Gastroesophageal sphincter (tissue), 4 donors: ENCODE measurements at places on chromosomes 13 and 19.

GRCh38 chr19:49309087-49309486 lies 15.9 kb downstream of the SLC6A16 start:
- ATAC-seq = no peak

DNA sequence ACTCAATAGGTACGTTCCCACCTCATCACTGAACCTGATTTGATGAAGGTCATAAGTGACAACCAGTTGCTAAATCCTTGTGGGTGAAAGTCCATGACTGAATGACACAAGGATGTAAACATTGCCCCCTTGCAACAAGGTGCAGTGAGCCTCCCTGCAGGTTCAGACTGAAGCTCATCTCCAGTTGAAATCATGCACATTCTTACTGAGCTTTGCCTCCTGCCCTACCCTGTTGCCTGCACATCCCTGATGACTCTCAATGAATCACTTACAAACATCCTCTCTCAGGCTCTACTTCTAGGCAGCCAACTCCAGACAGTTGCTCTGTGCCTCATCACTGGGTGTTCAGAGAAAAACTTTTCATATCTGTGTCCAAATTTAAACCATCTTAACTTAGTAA lies 42.5 kb upstream of the ARGLU1 start:
- ATAC-seq = no peak

DNA sequence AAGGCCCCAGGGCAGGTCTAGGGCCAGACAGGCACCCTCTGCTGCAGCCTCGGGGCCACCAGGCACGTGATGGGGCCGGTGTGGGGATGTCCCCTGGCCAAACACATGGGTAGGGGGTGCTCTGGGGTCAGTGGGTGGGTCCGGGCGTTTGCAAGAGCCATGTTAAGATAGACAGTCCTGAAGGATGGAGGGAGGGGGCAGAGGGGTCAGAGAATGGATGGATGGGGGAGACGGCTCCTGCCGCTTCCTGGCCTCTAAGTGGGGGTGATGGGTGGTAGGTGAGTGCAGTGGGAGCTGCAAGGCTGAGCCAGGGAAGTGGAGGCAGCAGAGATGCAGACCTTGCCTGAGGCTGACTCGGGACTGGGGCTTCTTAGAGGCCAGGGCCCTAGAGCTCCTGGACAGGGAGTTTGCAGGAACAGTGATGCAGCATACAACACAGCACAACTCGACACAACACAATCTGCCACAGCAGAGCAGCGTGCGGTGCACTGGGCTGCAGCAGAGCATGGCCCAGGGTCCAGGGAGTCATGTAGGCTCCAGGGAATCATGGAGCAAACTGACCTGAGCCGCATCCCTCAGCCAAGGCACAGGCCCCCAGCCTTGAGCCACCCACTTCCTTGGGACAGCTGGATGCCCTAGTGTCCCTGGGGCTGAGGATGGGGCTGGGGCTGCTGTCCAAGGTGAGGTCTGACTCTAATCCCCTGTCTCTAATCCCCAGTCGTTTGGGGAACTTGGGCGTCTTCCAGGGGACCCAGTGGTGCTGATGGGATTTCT lies 97.5 kb downstream of the SCGB2B2 start:
- ATAC-seq = no peak

DNA sequence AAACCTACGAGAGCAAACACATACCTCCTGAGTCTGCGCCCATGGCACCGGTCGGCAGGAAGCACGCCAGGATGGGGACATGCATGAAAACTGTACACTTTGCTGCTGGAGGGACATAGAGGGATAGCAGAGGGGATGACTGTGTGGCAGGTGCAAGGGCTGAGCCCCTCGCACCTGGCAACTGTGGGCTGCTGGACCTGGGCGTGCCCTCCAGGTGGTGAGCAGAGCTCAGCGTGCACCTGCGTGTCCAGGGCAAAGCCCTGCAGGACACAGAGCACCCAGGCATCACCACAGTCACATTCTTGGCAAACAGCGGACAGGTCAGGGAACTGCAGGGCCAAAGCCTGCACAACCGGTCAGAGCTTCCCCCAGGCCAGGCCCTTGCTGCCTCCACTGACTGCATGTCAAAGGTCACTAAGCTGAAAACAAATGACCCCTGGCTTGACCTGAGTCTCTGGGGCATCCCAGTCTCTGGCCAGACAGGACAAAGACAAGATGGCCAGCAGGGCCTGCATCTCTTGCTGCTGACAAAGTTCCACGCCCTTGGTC lies 9.0 kb upstream of the ISYNA1 start:
- ATAC-seq = no peak

DNA sequence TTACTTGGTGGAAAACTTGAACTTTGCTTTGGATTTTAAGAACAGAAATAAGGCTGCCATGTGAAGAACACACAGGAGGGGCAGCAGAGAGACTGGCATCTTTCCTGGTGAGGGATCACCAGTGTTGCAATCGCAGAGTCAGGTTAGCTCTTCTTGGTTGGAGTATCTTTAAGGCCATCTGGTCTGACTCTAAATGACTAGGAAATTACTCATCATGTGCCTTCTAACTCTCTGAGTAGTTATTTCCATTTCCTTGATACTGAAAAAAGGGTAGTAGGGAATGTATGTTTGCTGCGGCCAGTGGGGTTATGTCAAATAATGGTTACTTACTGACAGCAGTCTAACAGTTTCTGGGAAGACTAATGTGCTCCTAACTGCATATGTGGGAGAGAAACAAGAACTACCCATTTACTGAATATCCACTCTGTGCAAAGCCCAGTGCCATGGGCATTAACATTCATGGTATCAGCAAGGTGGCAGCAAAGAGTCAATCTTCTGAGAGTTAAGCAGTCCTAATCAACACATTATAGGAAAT lies 122.1 kb downstream of the COG6 start:
- ATAC-seq = no peak

GRCh38 chr13:20378721-20379120 lies 146.6 kb upstream of the GJB6 start:
- no peak for ATAC-seq

DNA sequence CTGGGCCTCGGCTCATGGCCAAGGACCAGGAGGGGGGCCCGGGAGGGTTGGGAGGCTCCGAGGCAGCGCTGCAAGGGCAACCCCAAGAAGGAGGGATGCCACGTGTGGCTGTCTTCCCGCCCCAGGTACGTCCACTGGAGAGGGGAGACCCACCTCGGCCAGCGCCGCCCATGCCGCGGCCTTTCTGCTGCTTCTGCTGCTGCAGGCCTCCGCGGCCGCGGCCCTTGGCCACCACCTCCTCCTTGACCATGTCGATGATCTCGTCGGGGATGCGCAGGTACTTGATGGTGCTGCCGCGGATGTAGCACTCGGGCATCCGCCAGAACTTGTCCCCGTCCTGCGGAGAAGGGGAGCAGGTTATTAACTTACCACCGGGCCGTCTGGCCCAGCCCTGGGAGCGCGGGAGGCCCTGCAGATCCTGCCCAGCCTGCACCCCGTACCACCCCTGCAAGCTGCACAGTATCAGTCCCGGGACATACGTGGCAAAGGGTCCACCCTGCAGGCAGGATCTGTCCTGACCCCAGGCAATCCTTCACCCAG lies 13.3 kb downstream of the LSM4 start:
- no peak for ATAC-seq

DNA sequence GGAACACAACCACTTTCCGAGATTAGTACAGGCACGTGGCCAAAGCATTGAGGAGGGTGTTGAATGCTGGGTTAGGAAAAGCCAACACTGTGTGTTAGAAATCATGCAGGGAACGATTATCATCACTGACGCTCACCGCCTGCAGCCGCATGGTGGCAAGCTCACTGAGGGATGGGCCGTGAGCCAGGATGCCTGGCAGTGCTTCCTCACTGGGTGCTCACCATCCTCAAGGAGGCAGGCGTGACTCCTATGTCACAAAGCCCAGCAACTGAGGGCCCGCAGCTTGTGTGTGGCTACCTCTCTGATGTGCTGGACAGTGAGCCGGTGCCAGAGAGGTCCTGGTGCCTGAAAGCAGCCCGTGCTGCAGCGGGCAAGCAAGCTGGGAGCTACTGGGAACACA lies 30.4 kb upstream of the TIMM44 start:
- ATAC-seq = no peak

DNA sequence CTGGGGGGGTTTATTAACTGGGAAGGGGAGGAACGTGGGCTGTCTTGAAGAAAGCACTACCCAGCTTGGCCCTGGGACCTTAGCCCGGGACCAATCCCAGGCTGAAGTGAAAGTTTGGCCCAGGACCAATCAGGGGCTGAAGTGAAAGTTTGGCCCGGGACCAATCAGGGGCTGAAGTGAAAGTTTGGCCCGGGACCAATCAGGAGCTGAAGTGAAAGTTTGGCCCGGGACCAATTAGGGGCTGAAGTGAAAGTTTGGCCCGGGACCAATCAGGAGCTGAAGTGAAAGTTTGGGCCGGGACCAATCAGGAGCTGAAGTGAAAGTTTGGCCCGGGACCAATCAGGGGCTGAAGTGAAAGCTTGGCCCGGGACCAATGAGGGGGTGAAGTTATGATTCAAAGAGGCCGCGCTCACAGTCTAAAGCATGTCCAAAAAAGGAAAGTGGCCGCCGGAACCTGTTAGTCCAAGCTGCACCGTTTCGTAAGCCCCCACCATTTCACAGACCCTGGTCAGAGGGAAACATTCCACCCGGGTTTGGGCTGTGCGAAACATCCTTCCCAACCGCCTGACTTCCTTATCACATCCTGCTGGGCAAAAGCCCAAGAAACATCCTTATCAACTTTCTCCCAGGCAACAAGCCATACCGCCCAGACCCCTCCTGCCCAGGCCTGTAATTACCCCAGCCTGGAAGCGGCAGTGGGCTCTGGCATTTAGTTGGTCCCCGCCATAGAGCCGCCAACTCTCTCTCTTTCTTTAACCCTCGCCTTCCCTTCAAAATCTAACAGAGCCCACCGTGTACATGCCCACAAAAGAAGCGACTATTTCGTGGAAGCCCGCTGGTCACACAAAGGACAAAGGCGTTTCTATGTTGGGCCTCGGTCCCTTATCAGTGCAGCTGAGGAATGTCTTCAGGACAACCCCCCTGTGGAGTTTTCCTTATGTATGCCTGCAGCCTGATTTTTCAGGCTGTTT lies 1.1 kb downstream of the ZNF850 start:
- ATAC-seq = no peak

DNA sequence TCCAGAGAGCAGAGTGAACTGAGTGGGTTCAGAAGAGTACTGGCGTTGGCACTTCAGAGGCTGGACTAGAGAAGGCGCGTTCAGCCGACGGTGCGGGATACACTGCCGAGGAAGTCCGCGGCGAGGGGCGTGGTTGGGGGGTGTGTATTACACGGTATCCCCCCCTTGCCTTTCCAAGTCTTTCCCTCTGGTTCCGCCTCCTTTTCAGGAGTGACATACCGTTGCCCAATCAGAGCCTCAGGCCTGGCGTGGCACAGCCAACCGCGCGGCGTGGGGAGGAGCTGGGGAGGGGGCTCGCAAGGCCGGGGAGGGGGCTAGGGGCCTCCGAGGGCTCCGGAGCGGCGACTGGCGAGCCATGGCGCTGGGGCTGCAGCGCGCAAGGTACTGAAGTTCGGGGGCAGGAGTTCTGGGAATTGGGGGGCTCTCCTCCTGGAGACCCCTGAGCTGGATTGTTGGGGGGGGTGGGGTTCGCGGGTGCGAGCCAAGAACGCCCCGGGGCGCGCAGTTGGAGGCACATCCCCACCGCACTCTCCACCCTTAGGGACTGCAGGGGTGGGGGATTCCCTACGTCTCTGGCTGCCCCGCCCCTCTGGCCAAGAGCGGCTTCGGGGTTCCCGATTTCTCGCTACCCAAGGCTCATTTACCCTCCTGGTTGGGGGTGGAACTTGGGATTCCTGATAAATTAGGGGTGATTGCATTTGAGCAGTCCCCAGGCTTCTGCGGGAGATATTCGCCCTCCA lies at the start of gene HIF3A:
Gene HIF3A (plus strand): TSS at position 321 of the 740 bp plus-strand sequence. CDS start 35 bp downstream, at position 356.
- ATAC-seq = peak; percentile 23

DNA sequence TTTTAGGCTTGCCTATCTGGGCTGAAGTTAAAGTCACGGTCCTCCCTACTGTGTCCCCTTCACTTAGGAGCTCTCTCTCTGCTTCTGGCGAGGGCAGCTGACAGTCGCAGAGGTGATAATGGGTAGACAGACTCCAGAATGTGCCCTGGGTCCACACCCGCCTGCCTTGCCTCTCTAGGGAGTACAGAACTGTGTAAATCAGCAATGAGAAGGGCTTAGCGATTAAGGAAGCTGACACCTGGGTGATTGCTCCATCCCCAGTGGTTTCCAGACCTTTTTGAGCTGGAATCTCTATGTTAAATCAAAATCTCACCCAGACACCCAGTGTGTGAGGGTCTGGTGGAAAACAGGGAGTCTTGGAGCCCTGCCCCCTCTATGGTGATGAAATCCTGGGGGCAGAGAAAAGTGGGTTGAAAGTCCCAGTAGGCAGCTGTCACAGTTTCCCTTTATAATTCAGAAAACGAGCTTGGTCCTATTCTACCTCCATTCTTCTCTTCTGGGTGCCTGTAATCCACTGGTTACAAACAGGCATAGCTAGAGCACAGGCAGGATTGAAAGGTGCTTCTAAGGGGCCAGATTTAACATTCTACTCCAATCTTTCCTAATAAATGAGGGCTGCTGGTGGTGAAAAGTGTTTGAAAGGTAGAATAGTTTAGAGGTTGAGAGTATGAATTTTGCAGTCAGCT lies 46.9 kb downstream of the OLFM4 start:
- ATAC-seq = no peak

- no peak for ATAC-seq
These were observed 269.1 kb downstream of the ABCC4 start for GRCh38 chr13:95032121-95032520.

GRCh38 chr19:30070968-30071632 lies 129.1 kb downstream of the URI1 start:
- no peak for ATAC-seq

- ATAC-seq = no peak
These were observed 112.0 kb downstream of the TBC1D4 start for GRCh38 chr13:75369981-75370380.

DNA sequence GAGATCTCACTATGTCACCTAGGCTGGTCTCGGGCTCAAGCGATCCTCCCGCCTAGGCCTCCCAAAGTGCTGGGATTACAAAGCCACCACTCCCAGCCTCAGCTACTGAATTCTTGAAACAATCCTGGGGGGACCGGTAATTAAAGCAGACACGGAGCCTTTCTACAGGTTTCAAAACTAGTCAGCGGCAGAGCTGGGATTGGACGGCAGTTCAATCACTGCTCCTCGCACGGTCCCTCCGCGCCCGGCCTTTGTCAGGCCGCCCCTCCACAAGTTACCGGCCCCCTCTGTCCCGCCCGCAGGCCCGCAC lies 229 bp downstream of the BORCS8 start:
- no peak for ATAC-seq

DNA sequence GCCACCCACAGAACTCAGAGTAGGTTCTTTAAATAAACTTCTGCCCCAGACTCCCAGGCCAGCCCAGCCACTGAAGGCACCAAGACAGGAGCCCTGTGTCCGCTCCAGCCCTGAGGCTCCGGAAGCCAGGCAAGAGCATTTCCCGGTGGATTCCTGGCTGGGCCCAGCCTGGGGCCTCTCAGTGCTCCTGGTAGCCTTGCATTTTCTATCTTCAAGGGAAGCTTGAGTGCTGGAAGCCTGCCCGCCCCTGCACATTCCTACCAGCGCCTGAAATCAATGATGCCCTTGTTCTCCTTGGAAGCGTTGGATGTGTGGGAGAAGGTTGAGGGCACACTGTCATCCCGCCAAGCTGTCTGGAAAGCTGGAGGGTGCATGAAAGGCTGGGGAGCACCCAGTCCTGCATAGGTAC lies 70.3 kb downstream of the ALOX5AP start:
- no peak for ATAC-seq

GRCh38 chr13:76025392-76025791 lies 389.3 kb downstream of the LMO7 start:
- no peak for ATAC-seq
